Astrocyte of the cerebellum (primary cell): ENCODE measurements at places on chromosomes 5 and 9.
A peak's percentile ranks its signal among the peaks of the same experiment; 100 is the strongest.

GRCh38 chr9:136650021-136650420 lies 12.7 kb upstream of the EGFL7 start:
- no peak for DNase-seq

DNA sequence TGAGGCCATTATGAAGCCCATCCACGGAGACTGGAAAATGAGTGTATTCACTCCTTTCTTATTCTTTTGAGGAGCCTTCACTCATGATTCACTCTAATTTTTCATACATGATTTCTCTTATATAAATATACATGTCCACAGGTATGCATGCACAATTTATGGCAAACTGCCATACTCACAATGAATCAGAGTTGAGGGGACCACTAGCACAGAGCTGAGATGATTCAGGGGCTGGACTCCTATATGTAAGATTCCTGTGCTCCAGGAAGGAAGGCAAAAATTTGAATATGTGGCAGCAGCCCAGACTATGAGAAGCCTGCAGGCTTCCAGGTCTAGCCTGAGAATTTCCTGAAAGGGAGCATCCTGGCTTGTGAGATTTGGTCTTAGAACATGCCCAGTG lies 484.6 kb downstream of the PRELID2 start:
- peak; percentile 74 for DNase-seq

DNA sequence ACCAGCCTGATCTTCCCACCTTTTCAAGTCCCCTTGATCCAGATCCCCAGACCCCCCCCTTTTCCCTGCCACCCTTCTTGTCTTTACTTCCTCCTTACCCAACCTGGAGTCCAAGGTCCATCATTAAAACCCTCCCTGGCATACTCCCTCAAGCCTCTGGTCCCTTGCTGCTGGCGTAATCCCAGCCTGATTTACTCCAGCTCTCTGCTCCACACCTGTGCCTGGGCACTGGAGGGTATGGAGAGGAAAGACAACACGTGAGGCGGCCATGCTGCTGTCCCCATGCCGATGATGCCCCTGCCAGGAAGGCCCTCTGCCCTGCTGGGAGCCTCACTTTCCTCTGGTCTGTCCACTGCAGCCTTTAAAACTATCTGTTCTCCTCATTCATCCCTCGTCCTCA lies 5.1 kb downstream of the B4GALT7 start:
- DNase-seq: no peak

GRCh38 chr5:122985954-122986721 lies 50.4 kb downstream of the PPIC start:
- DNase-seq: no peak

DNA sequence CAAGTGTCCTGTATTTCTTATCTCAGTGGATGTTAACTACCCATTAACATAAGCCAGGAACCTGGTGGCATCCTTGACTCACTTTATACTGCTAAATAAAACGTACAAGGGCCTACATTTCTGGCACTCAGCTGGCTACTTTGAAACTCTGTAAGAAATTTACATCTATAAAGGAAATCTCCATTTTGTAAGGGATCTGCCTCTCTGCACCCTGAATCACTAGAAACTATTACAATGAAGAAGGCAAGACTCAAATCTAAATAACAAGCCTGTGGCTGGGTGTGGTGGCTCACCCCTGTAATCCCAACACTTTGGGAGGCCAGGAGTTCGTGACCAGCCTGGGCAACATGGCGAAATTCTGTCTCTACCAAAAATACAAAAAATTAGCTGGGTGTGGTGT lies 51.5 kb downstream of the RAPGEF1 start:
- no peak for DNase-seq

GRCh38 chr9:133067813-133068212 lies 6.0 kb downstream of the CEL start:
- DNase-seq: no peak

DNA sequence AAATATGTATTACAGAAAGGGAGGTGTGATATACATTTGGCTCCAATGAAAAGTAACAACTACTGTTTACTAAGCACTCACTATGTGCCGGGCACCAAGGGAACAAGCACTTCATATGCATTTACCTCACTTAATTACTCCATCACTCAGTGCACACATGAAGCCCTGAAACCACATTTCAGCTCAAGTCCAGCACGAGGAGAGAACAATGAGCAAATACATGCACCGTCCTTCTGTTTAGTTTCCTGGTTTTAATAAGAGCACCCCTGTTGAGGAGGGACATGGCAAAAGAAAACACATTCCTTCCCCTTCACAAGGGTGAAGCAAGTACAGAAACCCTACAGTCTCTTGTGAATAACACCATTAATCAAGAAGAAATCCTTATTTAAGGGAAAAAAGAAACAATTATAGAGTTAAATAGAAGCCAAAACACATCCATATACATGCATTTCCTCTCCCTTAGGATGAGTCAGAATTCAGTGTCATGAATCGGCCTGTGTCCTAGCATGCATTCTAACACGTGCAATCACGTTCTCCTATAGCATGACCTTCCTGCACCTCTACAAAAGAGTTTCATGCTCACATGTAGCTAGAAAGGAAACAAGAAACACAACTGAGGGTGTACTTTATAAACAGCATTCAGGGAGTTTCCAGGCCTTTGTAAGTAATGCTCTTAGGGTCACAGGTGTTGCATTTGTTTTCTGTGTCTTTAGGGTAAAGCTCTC lies 411.6 kb downstream of the BNC2 start:
- peak; percentile 36 for DNase-seq

DNA sequence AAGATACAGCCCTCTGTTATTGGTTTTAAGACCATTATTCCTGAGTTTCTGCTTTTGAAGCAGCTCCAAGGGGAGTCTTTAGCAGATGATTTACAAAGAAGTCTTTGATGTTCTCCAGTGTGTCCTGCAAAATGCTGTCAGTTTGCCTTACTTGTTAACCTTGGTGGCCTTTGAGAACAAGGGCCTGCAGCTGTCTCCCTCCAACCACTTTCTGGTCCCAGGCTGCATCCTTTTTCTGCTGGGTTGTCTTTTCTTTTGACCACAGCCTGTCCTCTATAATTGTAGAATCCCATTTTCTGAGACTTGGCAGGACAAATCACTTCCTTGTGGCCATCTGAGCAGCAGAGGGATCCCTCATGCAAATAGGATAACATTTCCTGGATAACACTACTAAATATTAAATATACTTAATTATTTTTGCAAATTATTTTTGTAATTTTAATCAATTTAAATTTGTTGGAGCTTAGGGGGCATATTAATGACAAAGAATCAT lies 281.4 kb downstream of the DMRT2 start:
- DNase-seq: no peak

DNA sequence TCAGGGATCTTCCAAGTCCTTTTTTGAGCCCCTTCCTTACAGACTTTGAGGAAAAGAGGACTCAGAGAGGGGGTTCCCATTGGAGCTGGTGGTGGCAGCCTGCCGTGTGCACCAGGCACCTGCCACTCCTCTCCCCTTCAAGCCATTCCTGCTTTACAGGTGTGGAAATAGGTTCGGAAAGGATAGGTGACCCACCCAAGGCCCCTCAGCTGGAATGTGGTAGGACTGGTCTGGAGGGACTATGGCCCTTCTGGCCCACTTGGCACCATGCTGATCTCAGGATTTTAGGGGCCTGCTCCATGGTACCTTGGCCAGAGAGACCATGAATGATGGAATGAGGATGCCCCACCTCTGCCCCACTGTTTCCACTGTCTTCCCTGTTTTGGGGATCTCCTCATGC lies 1.4 kb downstream of the GALNT12 start:
- DNase-seq: no peak

DNA sequence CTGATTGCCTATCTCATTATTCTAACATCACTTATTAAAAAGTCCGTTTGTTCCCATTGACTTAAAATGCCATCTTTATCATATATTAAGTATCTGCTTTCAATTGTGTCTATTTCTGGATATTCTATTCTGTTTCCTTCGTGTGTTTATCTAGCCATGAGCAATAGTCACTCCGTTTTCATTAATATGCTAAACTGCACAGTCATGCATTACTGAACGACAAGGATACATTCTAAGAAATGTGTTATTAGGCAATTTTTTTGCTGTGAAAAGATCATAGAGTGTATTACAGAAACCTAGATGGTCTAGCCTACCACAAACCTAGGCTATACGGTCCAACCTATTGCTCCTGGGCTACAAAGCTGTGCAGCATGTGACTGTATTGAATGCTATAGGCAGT lies 482.9 kb downstream of the IRX1 start:
- DNase-seq: no peak

DNA sequence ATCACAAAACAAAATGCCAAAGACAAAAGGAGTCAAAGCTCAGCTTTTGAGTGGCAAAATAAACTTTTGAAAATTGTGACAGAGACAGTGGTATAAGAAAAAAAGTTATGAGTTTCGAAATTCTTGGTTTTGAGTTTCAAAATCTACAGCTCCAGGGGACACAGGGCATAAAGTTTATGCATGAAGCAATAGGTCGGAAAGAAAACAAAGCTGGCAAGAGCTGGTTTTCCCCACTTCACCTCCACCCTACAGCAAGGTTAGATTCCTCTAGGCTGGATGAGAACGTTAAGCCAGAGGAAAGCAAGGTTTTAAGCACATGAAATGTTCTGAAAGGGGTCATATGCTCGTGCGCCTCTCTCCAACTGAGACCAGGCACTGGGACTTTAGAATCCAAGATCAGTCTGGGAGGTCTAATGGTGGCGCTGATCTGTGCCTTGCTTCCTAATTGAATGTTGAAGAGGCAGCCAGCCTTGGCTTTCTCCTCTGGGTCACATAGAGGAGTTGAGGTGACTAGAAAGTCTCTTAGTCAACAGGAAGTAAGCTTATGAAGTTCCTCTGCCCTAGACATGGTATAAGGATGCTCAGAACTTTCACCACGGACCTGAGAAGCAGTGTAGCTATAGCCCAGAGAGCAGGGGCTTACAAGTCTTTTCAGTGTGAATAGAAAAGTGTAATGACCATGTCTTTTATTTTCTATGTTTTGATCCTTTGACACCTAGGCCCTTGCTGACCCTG lies 167.7 kb upstream of the DMAC1 start:
- no peak for DNase-seq

- no peak for DNase-seq
Measured at GRCh38 chr9:73050887-73051550, 98.2 kb upstream of the ALDH1A1 start.

DNA sequence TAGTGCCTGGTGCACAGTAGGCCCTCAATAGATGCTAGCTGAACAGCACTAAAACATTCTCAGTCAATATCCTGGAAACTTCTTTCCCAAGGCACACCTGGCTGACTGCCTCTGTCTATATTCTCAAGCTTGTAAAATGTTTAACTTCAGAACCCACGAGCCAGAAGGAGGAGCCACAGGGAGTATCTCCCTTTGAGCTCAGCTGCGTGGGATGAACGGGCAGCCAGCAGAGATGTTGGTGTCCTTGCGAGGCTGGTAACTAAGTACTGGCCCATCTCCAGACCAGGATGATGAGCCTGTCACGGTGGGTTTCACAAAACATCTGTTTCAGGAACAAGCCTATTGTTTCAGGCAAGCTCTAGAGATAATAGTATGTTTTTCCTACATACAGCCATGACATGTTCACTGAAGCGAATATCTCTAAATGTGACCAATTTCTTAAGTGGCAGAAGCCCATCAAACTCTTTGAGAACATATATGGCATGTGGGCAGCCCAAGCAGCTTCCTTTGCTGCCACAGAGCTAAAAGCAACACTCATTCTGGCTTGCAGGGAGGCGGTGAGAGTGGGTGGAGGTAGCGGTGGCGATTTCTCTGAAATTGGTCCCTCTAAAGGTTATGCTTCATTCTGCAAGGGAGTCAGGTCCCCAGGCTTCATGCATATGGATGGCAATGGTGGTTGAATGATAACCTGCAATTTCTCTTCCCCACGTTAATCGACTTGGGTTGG lies 206.2 kb downstream of the TTLL11 start:
- no peak for DNase-seq

DNA sequence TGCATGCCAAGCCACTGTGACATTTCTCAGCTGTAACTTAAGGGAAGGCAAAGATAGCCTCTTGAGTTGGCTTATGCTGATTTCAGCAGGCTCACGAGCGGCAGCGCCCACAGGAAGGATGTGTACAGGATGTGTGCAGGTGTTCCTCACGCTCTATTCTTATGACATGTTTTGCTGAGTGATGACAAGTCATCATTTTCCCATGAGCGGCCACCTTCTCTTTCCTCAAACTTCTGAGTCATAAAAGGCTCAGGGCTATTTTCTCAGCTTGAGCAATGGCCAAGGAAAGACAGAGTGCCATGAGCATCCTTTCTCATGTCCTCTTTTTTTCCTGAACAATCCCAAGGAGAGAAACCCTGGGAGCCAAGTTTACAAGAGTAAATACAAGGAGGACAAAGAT lies 365.9 kb downstream of the PLK2 start:
- DNase-seq: no peak

DNA sequence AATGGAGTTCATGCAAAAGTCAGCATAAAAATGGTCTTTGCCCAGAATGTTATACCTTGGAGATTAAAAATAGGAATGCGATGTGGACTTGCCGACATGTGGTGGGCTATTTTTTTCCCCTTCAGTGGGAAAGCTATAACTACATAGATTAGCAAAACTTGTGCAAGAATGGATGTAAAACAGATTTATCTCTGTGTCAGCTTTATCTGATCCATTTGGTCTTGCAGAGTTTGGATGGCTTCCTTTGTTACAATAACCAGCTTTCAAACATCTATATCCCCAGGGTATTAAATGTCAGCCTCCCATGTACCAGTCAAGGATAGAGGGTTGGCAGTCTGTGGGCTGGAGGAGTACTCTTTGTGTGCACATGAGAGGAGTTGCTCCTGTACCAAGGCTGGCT lies 284.9 kb downstream of the TMEM38B start:
- DNase-seq: no peak

DNA sequence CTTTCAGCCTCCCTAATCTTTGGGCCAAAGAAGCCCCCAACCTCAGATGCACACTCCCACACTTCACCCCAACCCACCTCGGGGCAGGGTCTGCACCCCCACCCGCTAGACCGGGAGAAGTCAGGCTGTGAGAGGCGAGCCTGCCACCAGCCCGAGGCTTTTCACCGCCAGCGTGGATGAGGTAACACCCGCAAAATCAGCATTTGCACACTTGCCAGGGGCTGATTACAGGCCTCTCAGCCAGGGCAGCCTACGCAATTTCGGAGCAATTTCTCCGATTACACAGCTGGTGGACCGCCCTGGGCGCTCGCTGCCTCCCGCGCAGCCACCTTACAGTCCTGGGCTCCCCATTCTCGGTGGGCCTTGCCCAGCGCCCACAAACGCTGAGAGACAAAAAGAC lies 68.5 kb downstream of the FOXD1 start:
- no peak for DNase-seq

DNA sequence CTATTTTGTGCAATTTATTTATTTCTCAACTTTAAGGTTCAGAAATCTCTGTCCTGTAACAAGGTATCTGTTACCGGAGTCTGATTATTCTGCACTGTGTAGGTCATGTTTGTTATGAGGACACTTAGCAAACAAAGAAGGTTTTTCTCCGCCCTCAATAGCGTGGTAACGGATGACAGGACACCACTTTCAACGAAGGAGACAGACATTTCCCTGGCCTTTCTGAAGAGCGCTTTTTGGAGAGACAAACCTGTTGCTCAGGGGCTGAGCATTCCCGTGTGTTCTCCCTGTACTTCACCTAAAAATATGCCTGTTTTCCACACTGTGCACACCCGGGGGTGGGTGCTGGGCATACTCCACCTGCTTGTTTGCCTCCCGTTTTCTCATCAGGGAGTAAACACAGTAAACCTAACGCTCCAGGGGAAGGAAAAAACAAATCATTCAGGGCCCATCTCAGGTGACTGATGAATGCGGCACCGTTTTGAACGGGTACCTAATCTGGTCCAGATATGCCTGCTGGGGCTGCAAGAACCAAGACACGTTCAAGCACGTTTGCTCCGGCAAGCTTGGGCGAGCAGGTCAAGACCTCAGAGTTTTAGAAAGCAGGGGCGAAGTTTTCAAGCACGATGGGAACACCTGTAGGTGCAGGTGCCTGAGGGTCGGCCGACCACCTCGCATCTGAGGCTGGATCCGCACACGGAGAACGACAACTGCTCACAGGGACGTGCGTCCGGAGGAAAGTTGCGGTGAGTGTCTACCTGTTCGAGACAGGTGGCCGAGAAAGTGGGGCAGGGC lies 859 bp downstream of the RETREG1 start:
- DNase-seq: no peak
